ENCODE measurements at places on chromosomes 3 and 15.

DNA sequence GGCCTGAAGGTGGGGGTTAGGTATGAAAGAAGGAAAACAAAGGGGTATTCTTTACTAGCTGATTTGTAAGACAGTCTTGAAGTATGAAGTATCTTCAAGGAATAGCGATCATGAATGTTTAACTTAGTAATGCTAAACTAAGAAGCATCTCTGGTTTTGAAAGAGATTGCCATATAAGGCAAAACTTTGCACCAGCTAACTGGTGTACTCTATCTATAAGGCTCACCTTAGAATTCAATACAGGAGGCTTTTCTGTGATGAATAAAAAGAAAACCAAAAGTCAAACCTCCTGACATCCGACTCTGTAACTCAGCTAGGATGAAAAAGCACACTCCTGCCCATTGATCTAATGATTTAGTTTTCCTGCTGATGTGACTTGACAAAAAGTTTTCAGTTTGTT lies 54.7 kb downstream of the FOXP1 start:
- DNase-seq = no peak

DNA sequence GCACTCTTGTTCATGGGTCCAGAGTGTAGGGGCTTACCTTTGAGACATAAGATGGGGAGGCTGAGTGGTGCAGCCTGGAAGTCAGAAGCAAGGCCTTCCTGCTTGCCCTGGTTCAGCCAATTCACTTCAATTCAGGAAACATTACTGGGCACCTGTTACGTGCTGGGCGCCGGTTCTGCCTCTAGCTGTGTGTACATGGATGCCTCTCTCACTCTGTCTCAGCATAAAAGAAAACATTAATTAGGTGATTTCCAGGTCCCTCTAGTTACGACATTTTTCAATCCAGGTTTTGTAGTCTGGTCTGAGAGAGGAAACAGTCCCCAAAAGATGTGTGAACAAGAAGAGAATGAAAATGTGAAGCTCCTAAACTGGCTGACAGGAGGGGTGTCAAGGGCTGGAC lies 1.2 kb downstream of the RTP1 start:
- no peak for DNase-seq

DNA sequence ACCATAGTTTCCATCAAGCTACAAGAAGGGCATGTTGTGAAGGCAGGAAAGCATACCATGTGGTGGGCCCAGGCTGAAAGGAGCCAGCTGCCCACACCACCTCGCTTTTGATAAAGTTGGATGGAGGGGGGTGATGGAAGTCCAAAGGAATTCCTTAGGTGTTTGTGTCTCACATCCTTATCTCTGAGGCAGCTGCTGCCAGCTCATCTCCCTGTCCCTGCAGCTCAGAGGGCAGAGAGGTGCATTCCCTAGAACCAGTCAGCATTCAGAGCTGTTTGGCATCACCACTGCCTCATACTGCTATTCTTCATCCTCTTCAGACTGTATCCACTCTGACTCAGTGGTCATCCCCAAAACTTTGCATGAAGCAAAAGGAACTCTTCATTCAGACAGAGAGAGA lies 141.5 kb upstream of the BFSP2 start:
- DNase-seq = no peak

- no peak for DNase-seq
These were observed 188.1 kb downstream of the USP13 start for GRCh38 chr3:179840985-179841384.

DNA sequence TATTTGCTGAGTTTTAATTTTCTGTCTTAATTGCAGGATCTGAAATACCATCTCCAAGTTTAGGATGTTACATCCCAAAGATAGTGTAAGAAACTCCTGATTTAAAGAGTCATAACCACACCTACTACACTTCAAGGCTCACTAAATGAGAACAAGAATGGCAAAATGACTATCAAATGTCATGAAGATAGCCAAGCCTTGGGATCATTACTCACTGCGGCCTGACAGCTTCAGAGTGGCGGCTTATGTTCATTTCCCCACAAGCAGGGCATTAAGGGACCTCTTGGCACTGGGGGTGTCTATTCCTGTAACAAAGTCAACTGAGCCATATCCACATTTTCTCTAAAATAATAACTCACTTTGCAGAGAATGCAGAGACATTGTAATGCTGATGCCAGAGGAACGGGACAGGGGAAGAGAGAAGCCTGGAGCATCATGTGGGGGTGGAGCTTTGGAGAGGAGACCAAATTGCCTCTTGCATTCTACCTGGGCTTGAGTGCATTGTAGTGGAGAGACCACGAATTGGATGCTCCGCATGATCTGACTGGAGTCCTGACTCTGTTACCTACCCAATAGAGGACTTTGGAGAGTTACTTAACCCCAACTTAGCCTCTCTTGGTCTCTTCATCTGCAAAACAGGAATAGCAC lies 219.2 kb downstream of the OPA1 start:
- DNase-seq = no peak

- DNase-seq = no peak
These were observed 42.1 kb upstream of the FGF7 start for GRCh38 chr15:49380912-49381311.

DNA sequence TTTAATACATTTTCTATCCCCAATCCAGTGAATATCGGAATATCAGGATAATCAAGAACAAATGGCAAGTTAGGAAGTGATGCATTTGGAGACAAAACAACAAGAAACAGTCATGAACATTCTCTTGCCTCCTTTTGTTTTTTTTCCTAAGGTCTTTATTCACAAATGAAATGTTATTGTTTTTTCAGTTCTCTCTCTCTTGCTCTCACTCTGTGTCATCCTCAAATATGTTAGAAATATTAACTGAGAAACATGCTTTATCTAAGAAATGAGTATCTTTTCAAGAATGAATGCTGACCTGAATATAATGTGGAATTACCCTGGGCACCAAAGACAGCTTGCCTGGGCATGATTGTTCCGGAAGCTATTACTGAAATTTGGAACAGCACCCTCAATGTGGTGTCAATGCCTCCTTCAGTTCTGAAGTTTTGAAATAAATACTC lies 51.3 kb downstream of the RBMS3 start:
- DNase-seq = no peak

- no peak for DNase-seq
These were observed 62.0 kb upstream of the CSTA start for GRCh38 chr3:122263058-122263457.

- DNase-seq = no peak
These were observed 33.3 kb upstream of the FLNB start for GRCh38 chr3:57974796-57975388.

DNA sequence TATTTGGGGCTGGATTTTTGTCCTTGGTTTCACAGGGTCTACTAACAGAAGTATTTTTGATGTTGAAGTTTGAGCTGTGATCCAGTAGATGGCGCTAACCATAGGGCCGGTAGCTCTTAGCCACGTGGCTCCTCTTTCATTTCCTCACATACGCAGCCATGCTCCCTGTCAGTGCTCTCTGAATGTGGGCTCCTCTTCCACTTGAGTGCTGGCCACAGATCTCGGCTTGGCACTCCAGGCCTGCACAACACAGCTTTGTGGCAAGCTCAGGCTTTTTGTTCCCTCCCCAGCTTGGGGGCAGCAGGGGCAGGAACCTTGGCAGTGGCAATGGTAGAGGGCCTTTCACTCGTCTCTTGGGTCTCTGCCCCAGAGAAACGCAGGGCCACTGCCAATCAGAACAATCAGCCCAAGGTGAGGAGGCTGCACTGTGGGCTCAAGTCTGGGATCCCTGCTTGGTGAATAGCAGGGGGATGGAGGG lies 18.6 kb upstream of the DNAAF4 start:
- no peak for DNase-seq

DNA sequence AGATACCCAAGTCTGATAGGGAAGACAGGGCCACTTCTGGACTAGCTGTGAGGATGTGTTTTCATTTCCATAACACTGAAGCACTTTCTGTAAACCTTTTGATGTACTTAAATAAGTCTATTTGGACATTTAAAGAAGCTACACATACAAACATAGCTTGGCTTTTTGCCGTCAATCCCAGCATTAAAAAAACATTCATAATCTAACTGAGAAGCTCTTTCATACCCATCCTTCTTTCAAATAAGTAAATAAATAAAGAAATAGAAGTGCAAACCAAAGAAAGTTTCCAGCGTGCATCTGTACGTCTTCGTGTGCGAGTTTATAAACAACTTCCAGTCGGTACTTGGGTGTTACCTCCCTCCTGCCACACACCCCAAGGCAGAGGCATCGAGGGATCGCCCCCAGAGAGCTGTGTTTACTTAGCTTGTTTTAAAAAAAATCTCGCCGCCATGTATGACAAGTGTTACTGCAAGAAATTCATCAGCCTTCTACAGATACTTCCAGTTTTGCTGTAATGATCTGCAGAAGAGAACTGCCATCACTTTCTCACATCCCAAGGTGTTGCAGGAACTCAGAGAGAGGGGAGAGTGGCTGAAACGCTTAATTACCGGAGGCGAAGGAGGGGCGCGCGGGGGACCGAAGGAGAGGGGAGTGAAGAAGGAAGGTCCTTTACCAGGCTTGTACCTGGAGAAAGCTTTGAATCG lies 9.0 kb upstream of the MEIS2 start:
- DNase-seq = no peak

GRCh38 chr3:94374439-94375161 lies 311.7 kb downstream of the NSUN3 start:
- no peak for DNase-seq

- no peak for DNase-seq
These were observed 65.5 kb downstream of the ARHGAP31 start for GRCh38 chr3:119359476-119360326.

GRCh38 chr3:67458896-67459530 lies 195.4 kb downstream of the SUCLG2 start:
- no peak for DNase-seq

- peak; percentile 87 for DNase-seq
These were observed 77.2 kb upstream of the SLC6A11 start for GRCh38 chr3:10738688-10739372.

GRCh38 chr3:51720292-51721061 lies 13.6 kb downstream of the GRM2 start:
- no peak for DNase-seq

DNA sequence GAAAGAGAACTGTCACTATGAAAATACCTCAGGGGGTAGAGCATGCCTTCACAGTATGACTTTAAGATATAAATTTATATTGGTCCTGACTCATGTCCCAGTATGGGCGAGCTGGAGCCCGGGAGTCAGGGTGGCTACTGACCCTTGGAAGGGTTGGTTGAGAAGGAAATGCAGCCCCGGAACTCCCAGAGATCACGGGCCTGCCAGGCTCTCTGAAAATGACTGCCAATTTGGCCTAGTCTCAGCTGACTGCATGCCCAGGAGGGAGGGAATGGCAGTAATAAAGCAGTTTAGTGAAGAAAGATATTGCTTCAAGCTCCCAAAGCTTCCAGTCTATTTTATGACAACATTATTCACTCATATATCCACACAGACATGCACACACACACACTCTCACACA lies 299.0 kb downstream of the NR2F2 start:
- DNase-seq = no peak

DNA sequence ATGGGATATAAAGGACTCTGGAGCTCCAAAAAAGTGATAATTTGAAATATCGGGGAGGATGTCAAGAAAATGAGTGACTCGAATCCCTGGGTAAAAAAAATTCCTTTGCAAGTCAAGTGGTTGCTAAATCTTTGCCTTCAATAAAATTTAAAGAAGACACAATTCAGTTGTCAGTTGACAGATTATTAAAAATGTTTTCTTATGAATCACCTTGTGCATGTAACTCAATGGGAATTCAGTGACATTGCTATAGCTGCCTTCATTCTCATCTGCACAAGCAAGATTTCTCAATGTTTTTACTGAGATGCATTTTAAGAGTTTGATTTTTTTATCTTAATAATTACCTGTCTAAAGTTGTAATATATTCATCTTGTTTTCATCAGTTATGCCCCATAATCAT lies 264.0 kb upstream of the IL12A start:
- no peak for DNase-seq

DNA sequence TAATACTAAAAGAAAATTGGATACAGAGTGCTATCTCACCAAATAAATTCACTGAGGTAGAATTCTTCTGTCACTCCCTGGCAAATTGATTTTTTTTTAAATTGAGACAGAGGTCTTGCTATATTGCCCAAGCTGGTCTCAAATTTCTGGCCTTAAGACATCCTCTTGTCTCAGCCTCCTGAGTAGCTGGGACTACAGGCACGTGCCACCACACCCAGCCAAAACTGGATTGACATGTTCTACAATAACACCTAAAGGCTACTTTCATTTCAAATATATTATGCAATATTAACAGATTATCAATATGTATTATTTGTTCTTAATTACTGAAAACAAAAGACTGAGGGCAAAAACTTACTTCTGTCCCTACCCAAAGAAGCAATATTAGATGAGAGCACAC lies 36.7 kb downstream of the TFDP2 start:
- DNase-seq = no peak

GRCh38 chr3:32873531-32874130 lies 55.8 kb downstream of the TRIM71 start:
- DNase-seq = no peak

- no peak for DNase-seq
These were observed 21.4 kb downstream of the ZBTB38 start for GRCh38 chr3:141389703-141390102.

DNA sequence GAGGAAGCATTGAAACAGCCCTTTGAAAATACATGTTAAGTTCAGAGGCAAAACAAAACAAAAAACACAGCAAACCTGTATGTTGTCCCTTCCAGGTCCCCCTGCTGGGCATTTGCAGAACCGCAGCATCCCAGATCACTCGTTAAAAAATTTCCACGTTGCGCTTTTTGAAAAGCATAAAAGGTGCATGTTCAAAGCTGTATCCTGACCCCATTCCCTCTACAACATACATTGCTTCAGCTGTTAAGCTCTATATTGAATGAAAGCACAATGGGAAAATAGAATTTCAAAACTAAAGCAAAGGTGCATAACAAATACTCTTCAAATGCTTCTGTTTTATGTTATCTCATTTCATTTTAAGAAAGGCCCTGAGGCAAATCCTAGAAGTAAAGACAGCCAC lies 328.3 kb downstream of the THSD4 start:
- peak; percentile 47 for DNase-seq

DNA sequence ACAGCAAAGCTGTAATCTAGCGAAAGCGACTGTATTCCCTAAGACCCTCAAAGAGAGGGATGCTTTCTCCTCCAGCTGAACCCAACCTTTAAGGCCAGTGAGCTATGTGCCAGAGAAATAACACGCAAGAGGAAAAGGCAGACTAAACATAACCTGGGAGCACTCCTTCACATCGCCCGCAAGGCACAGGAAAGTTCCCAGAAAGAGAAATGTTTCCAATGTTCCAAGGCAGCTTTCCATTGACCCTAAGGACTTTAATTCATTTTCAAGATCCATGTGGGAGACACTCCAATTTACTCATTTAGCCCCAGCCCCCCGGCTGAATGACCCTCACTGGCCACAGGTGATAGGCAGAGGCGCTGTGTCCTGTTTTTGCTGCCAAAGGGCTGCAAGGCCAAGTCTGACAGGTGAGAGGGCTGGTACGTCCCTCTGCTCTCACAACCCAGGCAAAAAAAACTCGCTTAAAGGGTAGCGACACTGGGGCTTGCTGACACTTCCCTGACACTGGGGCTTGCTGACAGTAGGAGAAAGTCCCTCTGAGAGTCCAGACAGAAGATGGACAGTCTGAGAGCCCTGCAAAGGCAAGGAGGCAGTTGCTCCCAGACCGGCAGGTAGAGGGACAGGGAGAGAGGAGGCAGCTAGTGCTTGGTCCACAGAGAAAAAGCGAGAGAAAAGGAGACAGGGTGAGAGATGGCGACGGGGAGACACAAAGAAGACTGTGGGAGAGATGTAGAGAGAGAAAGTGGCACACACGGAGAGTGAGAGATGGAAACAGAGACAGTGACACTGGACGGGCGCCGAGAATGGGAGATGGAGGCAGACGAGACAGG lies 702 bp downstream of the ARHGEF3 start:
- DNase-seq = no peak

GRCh38 chr3:31106204-31106603 lies 211.7 kb upstream of the GADL1 start:
- no peak for DNase-seq
